Naive thymus-derived CD8-positive, alpha-beta T cell (primary cell): ENCODE measurements at places on chromosomes 5 and 9. TPM values are rescaled to one million over a fixed set of nuclear protein-coding genes. Genes with fewer than 3 reads are reported as not detected.

Gene SLC6A19
- total RNA-seq = not detected

Gene EMB
- 195 TPM for total RNA-seq

Gene GARIN3
- not detected for total RNA-seq

Gene CCL27
- total RNA-seq = not detected

Gene CFAP90
- not detected for total RNA-seq

Gene FAM240B
- not detected for total RNA-seq

Gene OR1Q1
- 1.5 TPM for total RNA-seq

Gene KIAA1958
- 11.8 TPM for total RNA-seq

Gene SLC6A7
- not detected for total RNA-seq

Gene PPIP5K2
- 75.4 TPM for total RNA-seq

- DNase-seq = no peak
Measured at GRCh38 chr5:168614661-168615060, 35.5 kb upstream of the PANK3 start.

DNA sequence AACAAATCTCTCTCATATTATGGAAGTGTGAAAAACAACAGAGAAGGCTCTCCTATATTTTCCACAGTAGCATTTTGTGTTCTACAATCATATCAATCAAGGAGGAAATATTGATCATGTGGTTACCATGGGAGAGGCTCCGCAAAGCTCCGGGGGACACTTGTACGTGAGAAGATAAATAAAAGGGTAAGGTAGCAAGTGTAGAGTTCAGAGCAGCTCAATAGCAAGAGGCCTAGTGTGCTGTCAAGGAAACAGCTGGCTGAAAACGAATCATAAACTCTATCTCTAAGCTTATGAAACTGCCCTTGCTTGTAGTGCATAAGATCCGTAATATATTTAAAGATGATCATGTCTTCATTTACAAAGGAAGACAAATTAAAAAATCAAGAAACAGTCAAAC is 57.5 kb downstream of the CDH18 start:
- no peak for DNase-seq

GRCh38 chr5:124745007-124745927 is 1.2 kb downstream of the ZNF608 start:
- no peak for DNase-seq

DNA sequence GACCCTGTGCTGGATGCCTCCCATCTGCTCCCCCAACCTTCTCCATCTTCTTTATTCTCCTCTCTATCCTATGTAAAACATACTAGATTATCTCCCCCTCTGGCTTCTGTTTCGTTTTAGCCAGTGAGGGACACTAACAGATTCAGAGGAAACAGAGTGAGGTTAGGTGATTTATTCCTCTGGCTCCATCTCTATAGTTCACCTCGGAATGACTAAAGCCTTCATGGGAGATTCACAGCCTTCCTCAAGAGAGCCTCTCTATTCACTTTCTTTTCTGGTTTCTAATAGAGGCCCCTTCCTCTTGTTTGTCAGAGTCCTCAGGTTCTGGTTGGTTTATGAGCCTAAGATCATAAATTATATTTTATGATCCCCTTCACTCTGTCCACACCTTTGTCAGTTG is 633.1 kb upstream of the TYRP1 start:
- no peak for DNase-seq

GRCh38 chr5:126464959-126465358 is 41.8 kb downstream of the GRAMD2B start:
- no peak for DNase-seq

- no peak for DNase-seq
Measured at GRCh38 chr5:127887282-127887681, 184.1 kb downstream of the CCDC192 start.

- DNase-seq = peak; percentile 82
Measured at GRCh38 chr5:157148734-157149615, 6.3 kb upstream of the MED7 start.

GRCh38 chr5:51892680-51893079 is 509.4 kb downstream of the ISL1 start:
- no peak for DNase-seq

DNA sequence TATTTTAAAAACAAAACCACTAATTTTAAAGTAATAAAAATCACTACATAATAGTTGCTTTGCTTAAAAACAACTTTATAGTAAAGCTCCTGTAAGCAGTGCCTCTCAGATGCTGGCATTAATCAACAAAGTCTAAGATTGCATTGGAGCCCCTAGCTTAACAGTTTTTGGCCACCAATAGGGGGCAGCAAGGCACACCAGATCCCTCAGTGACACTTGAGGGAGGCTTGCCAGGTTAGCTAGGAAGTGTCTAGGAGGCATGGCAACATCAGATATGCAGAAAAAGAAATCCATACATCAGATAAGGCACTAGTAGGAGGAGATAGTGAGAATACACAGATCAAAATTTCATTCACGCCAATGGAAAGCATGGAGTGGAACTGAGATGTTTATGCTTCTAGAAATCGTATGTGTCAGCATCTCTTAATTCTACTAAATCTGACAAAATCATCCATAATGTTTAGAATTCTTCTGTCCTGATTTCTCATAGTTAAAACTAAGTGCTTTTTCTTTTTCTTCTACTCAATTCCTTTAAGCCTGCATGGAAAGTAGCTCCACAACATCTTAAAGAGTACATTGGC is 73.6 kb upstream of the PAM start:
- DNase-seq = peak; percentile 25

- no peak for DNase-seq
Measured at GRCh38 chr5:116467465-116467843, 107.2 kb downstream of the SEMA6A start.

DNA sequence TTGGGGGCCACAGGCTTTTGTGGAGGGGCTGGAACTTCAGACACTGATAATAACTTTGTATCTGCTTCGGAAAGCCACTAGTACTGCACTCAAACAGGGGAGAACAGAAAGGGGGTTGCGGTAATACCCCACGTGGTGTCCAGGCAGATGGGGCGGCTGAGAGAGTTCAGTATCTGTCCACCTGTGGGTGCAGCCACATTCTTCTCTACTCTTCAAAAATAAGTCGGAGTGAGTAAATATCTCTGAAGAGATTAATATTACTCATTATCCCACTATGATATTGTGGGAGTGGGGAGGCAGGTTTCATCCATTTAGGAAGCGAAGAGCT is 102.1 kb upstream of the SSBP2 start:
- no peak for DNase-seq

DNA sequence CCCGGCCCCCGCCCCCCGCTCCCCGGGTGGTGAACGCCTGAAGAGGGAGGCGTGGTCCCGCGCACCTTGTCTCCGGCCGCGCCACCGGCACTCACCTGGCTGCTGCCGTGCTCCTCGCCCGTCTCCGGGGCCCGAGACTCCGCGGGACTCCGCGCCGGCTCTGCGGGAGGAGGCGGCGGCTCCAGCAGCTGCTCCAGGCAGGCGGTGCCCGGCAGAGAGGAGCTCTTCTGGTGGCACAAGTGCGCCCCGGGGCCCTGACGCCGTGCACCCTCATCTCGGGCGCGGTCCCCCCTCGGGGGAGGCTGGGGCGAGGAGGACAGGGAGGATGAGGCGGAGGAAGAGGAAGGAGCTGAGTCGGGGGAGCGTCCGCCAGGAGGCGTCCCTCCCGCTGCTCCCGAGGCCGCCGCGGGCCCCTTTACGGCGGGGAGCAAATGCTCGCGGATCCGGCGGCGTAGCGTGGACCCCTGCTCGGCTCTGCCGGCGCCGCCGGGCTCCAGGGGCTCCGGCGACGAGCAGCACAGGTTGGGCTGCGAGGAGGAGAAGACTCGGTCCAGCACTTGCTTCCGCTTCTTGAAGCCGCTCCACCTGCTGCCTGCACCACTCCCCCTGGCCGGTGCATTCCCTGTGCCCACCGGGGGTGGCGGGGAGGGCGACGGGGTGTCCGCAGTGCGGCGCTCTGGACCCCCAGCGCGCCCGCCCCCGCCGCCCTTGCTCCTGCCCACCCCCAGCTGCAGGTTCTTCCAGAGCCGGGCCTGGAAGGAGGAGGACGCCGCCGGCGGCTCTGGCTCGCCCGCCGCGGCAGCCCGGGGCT is 928 bp downstream of the MCTP1 start:
- no peak for DNase-seq

DNA sequence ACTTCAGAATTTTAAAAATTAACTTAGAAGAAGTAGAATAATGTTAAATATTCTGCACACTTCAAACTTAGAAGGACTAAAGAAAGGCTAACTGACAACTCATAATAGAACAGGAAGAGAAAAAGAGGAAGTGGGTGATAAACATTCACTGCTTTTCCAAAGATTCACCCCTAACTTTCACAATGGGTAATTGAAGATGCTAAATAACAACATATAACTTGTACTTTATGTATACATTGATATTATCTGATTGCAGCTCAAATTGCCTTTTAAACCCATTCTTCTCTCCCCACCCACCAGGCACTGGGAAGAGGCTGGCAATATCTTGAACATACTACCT is 376.6 kb downstream of the EFNA5 start:
- no peak for DNase-seq

DNA sequence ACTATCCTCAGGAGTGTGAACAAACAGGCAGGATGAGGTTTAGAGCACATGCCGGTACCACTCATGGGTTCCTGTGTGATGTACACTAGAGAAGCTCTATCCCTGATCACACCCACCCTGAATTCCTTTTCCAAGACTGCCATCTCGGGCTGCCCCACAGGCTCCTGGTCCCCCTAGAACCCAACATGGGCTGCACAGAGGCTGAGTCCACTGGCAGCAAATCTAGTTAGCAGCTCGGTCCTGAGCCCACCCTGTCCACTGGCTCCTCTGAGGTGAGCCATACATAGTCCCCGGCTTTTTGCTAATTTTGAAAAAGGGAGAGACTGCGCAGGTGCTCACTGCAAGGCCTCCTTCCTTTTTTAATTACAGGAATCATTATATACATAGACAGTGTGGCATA is 227.0 kb downstream of the FSTL4 start:
- DNase-seq = no peak

GRCh38 chr9:121926351-121926801 is 166.7 kb downstream of the TTLL11 start:
- DNase-seq = no peak

DNA sequence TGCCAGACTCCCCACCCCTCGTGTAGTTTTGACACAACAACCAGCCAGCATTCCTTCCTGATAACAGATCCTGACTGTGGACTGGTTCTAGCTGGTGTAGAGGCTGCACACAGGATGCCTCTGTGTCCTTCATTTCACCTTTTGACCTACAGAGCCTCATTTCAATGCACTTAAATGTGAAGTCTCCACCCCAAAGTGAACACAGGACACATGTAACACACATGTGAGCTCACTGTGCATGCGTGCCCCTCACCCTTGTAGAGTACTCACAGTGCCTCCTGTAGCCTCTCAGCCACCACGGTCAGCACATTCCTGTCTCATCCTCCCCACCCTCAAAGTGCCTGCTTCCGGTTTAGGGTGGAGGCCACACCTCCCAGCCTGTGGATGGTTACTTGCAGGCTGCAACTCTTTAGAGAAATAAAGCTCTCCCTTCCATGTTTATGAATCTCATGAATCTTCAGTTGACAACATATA is 11.6 kb upstream of the NKD2 start:
- no peak for DNase-seq

- DNase-seq = no peak
Measured at GRCh38 chr9:97935276-97935675, 2.7 kb downstream of the HEMGN start.

GRCh38 chr9:21434202-21435014 is 5.8 kb upstream of the IFNA1 start:
- DNase-seq = peak; percentile 44

DNA sequence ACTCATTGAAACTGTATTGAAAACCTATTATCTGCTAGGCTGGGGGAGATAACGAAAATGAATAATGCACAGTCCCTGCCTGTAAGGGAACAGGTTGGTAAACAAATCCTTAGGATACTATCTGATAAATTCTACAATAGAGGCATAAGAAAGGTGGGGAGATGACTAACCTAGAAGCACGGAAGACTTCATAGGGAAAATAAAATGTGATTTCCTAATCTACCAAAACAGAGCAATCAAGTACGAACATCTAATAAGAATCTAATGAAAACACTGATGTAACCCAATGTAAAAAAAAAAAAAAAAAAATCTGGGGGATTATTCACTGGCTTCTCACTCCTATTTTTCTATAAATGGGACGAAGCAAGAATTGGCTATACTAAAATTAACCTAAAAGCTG is 124.4 kb downstream of the SLF1 start:
- no peak for DNase-seq

DNA sequence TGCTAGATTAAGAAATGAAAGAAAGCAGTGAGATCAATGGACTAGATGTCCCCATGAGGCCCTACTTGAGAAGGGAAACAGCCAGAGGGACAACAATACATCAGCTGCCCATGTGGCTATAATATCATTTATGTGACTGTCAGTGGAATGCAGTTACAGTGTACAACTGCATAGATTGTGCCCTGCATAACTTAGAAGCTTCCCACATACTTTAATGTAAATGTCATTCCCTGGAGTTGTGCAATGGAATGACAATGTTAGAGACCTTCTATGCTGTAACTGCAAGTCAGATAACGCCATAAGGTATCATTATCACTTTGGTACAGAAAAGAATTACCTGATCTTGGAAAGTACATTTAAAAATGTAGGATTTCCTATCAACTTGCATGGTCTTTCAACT is 67.4 kb downstream of the FBN2 start:
- DNase-seq = no peak

GRCh38 chr9:121369595-121370265 is at the start of gene STOM:
TSS of gene STOM (minus strand) at chr9:121370250. CDS start at chr9:121370187, 63 bp downstream.
- DNase-seq = peak; percentile 58

DNA sequence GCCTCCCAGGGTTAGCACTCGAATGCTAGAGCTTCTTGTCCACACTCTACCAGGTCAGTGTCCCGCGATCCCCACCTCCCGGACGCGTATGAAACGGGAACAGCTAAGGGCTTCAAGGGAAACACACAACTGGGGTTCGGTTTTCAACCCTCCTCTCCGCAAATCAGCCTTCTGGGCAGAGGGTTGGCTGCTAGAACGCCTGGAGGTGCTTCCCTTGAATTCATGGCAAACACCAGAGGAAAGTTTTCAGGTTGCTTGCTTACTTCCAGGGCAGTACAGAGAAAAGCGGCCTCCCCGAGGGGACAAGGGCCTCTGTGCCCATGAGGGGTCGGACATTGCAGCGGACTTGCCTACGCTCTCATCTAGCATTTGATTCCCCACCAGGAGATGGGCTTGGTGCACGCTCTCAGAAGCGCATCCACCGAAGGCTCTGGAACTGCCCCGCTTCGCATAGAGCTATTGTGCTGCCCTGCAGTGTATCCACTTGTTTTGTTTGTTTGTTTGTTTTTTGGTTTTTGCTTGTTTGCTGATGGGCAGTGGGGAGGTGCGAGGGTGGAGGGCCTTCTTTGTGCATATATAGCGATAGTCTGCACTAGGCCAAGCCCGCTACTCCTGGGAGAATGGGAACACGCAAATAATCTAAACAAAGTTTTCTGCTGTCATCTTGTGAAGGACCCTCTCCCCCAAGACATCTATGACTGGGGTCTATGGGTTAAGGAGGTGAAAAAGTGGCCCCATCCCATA is 1.3 kb upstream of the DMRT3 start:
- no peak for DNase-seq

- DNase-seq = no peak
Measured at GRCh38 chr5:106843812-106844416, 826.8 kb downstream of the EFNA5 start.

- peak; percentile 3 for DNase-seq
Measured at GRCh38 chr5:164504141-164504772, 998.8 kb downstream of the MAT2B start.

DNA sequence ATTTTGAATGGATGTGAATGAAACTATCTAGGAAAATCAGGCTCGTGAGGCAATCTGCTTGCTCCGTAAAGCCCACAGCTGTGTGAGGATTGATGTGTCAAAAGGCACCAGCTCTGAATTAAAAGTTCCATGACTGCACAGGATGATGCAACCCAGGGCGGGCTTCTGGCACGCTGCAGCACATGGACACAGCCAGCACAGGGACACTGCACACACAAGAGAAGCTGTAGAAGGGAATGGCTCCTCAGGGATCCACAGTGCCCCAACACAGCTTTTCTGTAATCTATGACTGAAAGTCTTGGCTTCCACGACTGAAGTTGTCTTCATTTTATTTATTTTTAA is 151.0 kb downstream of the GCNT1 start:
- DNase-seq = no peak
